Activated CD4-positive, alpha-beta T cell treated with anti-CD3 and anti-CD28 coated beads, Interleukin-2, amount 50 U/mL, for 1 hour (primary cell): ENCODE measurements at places on chromosomes 11 and 22.

DNA sequence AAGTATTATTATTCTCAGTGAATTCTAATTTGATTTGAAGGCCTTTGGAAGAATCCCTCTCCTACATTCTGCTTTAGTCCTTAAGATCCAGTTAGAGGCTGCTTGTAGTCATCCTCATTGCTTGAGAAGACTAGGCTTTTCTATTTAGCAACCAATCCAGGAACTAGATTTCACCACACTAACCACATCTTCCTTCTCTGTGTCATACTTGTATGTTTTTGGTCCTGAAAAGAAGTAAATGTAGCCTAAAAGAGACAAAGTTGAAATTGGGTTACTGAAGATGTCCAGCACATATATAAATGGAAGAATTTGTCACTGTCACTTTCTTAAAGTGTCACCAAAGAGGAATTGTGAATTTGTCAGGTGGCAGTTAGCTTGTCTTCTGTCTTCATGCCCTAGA is 46.6 kb upstream of the MMP7 start:
- no peak for DNase-seq

GRCh38 chr11:132784441-132784840 is 747.9 kb downstream of the OPCML start:
- no peak for DNase-seq

- DNase-seq, result no peak
Observed at GRCh38 chr11:74418509-74418895, 20.3 kb upstream of the PGM2L1 start.

DNA sequence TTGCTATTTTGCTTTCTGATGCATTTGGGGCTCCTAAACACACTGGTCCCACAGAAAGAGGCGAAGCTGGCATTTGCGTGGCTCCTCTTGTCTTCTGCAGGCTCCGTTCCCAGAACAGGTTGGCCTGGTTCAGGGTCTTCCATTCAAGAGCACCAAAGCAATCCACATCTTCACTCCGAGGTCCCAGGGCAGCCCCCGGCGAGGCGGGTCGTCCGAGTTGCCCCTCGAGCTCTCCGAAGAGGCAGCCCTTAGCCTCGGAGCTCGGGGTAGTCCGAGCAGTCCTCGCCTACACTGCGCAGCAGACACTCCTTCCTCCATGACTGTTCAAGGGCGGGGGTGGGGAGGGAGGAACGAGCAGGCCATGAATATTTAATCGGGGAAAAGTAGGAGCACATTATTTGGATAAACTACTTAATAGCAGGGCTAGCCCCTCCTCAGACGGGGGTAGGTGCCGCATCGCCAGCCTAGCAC is 321.3 kb downstream of the BLID start:
- DNase-seq, result no peak

GRCh38 chr11:109845437-109845836 is 247.8 kb upstream of the ZC3H12C start:
- no peak for DNase-seq

GRCh38 chr11:5364214-5364613 is 12.9 kb downstream of the OR51B6 start:
- DNase-seq, result no peak

DNA sequence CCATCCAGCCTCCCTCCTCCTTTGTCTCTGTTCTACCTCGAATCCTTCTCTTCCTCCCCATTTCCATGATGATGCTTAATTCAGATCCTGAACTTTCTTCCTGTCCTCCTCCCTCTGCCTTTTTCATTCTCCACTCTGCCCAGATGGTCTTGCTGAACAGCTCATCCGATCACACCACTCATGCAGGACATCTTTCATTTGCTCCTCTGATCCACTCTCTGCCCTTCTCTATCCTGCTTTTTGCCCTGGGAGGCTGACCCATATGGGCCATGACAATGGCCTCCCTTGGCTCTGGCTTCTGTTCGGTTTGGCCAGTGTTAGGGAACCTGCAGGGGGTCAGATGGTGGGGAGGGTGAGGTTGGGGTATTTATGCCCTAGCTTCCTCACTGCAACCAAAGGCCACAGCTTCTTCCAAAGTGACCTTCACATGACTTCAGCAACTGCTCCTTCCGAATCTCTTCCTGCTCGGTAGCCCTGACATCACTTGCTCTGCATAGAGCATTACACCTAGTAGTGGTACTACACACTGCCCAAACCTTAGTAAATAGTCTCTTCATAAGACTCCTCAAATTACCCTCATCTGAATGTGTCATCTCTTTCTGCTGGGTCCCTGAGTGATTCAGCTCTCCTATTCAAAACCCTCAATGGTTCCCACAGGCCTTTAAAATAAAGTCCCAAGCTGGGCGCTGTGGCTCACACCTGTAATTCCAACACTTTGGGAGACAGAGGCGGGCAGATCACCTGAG is 32.7 kb upstream of the MICAL2 start:
- no peak for DNase-seq

DNA sequence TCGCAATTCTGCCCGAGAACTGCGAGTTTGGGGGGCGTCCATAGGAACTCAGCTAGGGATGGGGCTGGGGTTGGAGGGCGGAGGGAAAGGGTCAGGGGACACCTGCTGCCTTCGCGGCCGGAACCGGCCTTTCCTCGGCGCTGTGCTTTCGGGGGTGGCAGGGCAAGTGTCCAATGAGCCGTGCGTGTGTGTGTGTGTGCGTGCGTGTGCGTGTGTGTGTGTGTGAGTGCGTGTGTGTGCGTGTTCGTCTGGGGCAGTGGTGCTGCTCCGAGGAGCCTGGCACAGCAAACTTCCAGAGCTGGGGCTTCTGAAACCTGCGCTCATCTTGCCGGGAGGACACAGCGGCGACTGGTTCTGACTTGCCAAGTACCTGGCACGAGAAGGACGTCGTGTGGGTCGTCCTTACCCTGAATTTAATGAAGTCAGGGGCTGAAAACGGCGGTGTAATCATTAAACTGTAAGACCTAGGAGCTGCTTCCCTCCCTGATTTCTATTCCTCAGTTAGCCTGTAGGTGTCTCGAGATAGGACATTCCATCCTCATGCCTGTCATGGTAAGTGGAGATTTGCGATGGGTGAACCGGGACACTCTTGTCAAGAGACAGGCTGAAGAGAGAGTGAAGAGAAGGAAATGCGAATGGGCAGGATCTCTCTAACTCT is 27.0 kb upstream of the AMOTL1 start:
- DNase-seq, result no peak

DNA sequence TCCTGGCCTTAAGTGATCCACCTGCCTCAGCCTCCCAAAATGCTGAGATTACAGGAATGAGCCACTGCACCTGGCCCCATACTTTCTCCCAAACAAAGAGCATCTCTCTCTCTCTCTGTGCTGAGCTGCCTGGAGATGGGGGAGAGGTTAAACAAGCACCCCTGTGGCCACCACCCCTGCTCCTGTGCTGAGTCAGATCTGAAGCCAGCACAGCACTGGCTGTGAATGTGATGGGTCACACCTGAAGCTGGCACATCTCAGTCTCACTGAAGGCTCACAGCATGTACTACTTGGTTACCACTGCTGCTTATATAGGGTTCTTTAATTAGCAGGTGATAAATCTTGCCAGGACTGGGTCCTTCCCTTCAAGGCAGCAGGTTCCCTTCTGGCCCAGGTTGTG is 10.8 kb upstream of the WEE1 start:
- DNase-seq, result no peak

- no peak for DNase-seq
Observed at GRCh38 chr22:27603800-27604144, 197.8 kb downstream of the MN1 start.

DNA sequence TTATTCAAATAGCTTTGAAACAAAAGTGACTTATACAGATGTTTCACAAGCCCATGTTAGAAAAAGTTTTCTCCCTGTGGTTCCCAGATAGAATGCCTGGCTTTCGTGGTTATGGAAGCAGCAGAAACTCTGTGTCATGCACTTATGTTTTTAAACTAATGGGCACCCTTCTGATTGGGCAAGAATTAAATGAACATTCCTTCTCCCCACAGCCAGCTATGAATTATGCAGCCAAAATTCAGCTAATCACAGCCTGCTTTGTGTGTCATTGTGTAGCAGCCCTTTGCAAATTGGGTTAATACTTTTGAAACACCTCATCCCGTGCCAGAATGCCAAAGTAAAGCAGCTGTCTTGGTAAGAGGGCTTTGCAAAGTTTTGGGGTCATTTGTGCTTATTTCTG is 46.9 kb downstream of the PANX1 start:
- no peak for DNase-seq

DNA sequence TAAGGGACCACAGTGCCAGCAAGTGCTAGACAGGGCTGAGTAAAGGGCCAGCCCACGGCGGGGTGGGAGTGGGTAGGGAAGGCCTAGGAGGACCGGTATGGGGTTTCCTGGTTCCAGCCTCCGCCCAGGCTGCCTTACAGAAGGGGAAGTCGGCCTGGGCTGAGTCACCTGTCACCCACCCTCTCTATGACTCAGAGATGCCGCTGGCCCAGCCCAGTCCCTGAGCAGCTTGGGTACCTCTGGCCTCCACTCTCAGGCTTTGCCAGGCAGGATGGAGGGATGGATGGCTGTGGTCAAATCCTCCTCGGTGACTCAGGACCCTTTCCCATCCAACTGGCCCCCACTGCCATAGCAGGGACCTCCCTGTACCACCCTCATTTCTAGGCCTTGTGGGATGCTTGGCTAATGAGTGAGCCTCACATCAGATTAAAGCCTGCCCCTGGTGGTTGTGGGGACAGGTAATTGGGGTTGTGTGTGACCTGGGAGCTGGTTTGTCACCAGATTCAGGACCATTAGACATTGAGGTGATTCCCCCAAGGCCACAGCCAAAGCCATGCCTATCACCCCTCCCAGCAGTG is 13.9 kb downstream of the SLC35E4 start:
- DNase-seq, result peak; percentile 56

- DNase-seq, result no peak
Observed at GRCh38 chr22:22578702-22579424, 19.8 kb upstream of the PRAME start.

- no peak for DNase-seq
Observed at GRCh38 chr22:48424661-48425060, 1403.0 kb downstream of the BRD1 start.

- DNase-seq, result no peak
Observed at GRCh38 chr11:128757886-128758612, 64.2 kb downstream of the FLI1 start.

GRCh38 chr11:33987975-33988580 is 63.5 kb upstream of the CAPRIN1 start:
- peak; percentile 67 for DNase-seq

- no peak for DNase-seq
Observed at GRCh38 chr11:11450744-11451362, 97.8 kb upstream of the CSNK2A3 start.

DNA sequence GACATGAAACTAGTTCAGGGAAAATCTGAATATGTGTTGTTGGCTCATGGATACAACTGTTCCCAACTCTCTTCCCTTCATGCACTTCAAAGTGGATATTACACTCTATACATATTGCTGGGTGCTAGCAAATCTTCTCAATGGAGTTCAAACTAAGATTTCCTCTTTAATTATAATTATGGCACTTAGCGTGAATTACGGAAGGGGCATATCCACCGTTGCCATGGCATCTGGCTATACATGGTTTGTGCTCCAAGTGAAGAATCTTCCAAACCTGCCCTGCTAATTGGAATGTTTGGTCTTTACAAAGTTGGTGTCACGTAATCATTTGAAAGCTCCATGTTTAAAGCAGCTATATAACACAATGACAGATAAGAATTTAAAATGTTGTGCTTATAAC is 5.6 kb downstream of the MPPED2 start:
- DNase-seq, result no peak

DNA sequence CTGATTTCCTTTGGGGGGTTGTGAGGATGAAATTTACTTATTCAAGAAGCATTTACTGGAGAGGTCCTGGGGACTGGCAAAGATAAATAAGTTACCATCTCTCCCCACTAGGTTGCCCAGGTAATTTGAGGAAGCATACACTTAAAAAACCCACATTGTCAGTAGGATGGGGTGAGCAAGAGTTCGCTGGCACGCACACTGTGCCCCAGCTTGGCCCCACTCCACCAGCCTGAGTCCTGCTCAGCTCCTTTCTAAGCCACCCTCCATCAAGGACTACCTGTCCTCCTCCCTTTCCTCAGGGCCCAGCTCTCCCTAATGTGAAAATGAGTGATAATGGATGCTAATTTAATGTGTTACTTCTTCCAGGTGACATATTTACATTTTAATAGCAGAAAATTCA is 216.5 kb upstream of the PLET1 start:
- no peak for DNase-seq

DNA sequence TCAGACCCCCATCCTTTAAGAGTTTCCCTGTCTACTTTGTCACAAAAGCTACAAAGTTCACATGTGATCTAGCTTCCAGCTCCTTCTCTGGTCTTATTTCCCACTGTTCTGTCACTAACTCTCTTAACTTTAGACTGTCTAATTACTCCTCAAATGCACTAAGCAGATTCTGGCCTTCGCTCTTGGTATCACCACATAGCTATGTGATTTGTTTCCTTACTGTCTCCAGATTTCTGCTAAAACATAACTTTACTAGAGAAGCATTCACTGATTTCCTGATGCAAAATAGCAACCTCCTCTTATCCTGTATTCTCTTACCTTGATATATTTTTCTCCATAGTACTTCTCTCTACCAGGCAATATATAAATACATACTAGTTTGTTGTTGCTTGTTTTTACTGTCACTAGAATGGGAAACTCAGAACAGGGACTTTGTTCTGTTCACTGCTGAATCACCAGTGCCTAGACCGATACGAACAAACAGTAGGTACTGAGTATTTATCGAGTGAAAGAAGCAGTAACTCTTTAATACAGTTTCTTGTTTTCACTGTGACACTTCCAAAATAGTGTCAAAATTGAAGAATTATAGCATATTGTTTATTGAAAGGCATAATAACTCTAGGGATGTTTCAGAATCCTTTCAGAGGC is 205.6 kb downstream of the DDX10 start:
- DNase-seq, result no peak

DNA sequence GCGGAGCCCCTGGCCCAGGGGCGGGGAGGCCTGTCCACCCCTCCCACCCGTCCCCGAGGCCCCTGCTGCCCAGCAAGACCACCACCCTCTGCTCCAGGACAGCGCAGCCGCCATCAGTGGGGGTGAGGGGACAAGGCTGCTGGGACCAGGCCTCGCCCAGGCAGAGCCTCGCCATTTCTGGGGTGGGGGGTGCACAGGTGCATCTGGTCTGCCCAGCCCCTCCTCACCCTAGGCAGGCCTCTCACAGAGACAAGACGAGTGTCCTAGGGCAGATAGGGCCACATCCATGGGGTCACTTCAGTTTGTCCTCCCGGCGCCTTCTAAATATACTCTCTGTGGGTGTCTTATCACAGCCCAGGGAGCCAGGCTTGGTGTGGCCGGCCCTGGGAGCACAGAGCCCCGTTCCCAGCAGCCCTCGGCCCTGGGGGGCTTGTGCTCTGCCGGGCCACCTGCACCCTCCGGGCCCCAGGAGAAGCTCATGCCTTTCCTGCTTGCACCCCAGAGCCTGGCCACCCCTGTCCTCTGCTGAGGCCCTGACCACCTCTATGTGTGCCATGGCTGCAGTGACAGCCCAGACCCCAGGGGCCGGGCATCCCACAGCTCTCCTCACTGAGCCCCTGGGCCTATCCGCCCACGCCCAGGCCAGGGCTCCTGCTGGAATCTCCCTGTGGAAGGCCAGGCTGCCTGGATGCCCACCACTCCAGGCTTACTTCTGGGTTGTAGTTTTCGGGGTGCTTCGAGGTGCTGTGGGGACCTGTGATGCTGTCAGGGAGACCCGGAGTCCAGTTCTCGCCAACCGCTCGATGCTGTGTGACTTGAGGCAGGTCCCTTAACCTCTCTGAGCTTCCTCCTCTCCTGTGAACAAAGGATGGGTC is 70.8 kb downstream of the KCNQ1 start:
- DNase-seq, result no peak
